ENCODE measurements at places on chromosomes 2 and 18.

GRCh38 chr18:27661320-27662018, 476.4 kb upstream of the CHST9 start:
- DNase-seq: no peak

GRCh38 chr2:31347750-31348149, 66.8 kb downstream of the XDH start:
- DNase-seq: no peak

GRCh38 chr18:7924616-7925015, 357.5 kb downstream of the PTPRM start:
- no peak for DNase-seq

GRCh38 chr2:112811276-112811831, 25.2 kb downstream of the IL1B start:
- DNase-seq: no peak

DNA sequence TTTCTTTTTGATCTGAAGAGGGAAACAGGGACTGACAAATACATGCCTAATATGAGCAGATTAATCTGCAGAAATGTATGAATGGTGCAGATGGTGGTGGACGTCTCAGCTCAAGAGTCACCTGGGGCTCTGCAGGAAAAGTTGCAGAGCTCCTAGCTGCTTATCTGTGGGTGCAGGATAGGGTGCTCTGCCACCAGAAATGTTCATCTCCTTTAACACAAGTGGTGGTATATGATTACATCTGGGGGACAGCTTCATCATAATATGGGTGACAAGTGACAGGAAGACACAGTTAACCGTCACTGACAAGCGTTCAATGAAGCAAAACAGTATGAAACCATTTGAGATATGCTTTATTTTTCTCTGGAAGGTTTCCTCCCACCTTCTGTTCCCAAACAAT, 121.2 kb upstream of the LINC00305 start:
- DNase-seq: no peak

GRCh38 chr2:200056105-200056504, 100.7 kb downstream of the MAIP1 start:
- DNase-seq: no peak
